Mesangial cell (primary cell): ENCODE measurements at places on chromosomes 11 and 22. TPM values are rescaled to one million over a fixed set of nuclear protein-coding genes. Genes with fewer than 3 reads are reported as not detected.

The MLC1 gene
- total RNA-seq = not detected in 2 replicates

The TUB gene
- total RNA-seq = 3.7 and 4.3 TPM in 2 replicates

The GLYATL2 gene
- 0.38 and 1.1 TPM in 2 replicates for total RNA-seq

The C11orf21 gene
- total RNA-seq = not detected in 2 replicates

The OR2AG1 gene
- not detected in 2 replicates for total RNA-seq

The CLTCL1 gene
- 17.1 and 23.2 TPM in 2 replicates for total RNA-seq

The CCDC73 gene
- not detected in 2 replicates for total RNA-seq

The PIWIL4 gene
- total RNA-seq = 0.16 and 1.6 TPM in 2 replicates
